ENCODE measurements at places on chromosomes 1 and 21. TPM values are rescaled to one million over a fixed set of nuclear protein-coding genes. Genes with fewer than 3 reads are reported as not detected.

Gene RIT1
- 21.4 TPM for total RNA-seq

Gene ANKRD34A
- total RNA-seq, result under 0.01 TPM

Gene NUAK2
- 1.0 TPM for total RNA-seq

Gene MORN1
- 4.2 TPM for total RNA-seq

Gene MAP3K21
- total RNA-seq, result 0.52 TPM

Gene TUT4
- total RNA-seq, result 103 TPM

All from skeletal muscle tissue (tissue), 5 donors.